AG08395 (cell line): ENCODE measurements at places on chromosomes 11 and 22.

DNA sequence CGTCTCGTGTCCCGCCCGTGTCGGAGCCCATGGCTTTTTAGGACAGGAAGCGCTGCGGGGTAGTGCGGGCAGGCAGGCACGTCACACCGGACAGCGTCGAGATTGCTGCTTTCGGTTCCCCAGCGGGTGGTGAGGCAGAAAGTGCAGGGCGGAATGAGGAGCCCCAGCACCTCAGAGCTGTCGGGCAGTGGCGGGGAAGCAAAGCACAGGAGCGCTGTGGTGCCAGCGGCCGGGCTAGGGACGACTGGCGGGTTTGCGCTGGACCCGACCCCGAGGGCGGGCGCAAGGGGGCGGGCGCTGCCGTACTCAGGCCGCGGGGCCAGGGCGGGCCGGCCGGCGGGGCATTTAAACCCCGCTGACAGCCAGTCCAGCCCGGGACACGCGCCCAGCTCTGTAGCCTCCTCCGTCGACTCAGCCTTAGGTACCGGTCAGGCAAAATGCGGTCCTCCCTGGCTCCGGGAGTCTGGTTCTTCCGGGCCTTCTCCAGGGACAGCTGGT is at the start of gene SLC37A2:
Gene SLC37A2 (plus strand): TSS at position 375 of the 498 bp plus-strand sequence. CDS start 63 bp downstream, at position 438.
- DNase-seq, result peak; percentile 87

GRCh38 chr22:26679003-26679629 is 21.7 kb downstream of the MIAT start:
- peak; percentile 85 for DNase-seq

DNA sequence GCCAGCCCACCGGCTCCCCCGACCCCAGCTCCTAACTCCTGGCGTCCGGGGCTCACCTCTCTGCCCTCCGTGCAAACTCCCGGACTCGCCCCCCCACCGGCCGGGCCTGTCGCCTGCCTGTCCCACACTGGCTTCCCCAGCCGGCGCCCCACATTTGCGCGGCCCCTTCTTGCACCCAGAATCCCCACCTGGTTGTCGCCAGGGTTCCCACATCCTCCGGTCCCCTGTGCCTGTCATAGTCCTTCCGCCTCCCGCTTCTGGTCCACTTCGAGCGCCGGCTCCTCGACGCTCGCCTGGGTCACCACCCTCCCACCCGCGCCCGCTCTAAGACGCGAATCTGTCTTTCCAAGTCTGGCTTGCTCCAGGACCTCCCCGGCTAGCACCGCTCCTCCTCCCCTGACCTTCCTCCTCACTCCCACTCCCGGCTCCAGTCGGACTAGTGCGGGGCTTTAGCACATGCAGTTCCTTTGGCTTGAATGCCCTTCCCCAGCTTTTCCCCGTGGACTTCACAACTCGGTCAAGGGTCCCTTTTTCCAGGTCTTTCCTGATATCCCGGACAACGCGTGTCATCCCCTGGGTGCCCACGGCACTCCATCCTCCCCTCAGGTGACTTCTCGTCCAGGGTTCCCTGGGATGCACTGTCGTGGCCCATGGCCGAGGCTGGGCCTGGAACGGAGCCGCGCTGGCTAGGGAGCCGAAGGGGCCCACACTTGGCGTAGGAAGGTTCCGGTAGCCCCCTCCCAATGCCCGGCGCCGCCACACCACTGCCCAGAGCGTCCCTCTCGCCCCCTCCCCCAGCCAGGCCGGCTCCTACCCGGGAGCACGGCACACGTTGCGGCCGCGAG is 635 bp downstream of the SCARF2 start:
- DNase-seq, result no peak

GRCh38 chr11:133889893-133890292 is 44.6 kb upstream of the SPATA19 start:
- DNase-seq, result no peak

- no peak for DNase-seq
Observed at GRCh38 chr22:23098230-23098705, 27.9 kb downstream of the GNAZ start.

- DNase-seq, result no peak
Observed at GRCh38 chr11:60953781-60954180, 1.8 kb upstream of the SLC15A3 start.

DNA sequence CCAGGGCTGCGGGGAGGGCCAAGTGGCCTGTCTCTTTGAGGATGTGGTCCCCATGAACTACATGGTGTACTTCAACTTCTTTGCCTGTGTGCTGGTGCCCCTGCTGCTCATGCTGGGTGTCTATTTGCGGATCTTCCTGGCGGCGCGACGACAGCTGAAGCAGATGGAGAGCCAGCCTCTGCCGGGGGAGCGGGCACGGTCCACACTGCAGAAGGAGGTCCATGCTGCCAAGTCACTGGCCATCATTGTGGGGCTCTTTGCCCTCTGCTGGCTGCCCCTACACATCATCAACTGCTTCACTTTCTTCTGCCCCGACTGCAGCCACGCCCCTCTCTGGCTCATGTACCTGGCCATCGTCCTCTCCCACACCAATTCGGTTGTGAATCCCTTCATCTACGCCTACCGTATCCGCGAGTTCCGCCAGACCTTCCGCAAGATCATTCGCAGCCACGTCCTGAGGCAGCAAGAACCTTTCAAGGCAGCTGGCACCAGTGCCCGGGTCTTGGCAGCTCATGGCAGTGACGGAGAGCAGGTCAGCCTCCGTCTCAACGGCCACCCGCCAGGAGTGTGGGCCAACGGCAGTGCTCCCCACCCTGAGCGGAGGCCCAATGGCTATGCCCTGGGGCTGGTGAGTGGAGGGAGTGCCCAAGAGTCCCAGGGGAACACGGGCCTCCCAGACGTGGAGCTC is 13.5 kb downstream of the ADORA2A start:
- no peak for DNase-seq

GRCh38 chr11:57349491-57350274 is 11.5 kb downstream of the P2RX3 start:
- DNase-seq, result peak; percentile 65

- DNase-seq, result no peak
Observed at GRCh38 chr11:86595451-86595850, 77.0 kb downstream of the ME3 start.

GRCh38 chr11:15958910-15959309 is 397.4 kb downstream of the SOX6 start:
- no peak for DNase-seq

GRCh38 chr11:75103380-75104026 is 6.8 kb upstream of the OR2AT4 start:
- peak; percentile 48 for DNase-seq

- DNase-seq, result no peak
Observed at GRCh38 chr11:17230867-17231851, 23.4 kb upstream of the PIK3C2A start.

DNA sequence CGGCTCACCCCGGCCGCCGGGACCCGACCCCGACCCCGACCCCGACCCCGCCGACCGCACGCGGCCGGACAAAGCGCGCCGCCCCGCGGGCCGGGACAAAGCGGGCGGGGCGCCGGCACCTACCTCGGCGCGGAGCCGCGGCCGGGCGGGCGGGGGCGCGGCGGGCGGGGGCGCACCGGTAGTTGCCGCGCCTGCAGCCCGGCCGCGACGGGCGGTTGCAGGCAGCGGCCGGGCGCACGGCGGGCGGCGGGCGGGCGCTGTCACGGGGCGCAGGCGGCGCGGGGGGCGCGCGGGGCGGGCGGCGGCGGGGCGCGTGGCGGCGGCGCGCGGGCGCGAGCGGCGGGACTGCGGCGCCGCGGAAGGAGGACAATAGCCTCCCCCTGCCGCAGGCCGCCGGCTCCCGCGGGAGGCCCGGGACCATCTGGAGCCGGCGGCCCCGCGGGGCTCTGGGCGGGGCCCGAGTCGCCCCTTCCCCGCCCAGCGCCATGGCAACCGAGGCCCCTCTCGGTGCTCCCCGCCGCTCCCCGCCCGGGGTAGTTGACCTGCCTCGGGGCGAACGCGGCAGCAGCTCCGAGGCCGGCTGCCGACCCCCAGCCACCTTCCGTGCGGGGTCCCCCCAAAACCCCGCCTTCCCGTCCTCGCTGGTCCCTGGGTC is 851 bp downstream of the SPTBN2 start:
- DNase-seq, result no peak

GRCh38 chr11:1302041-1302460 is 7.4 kb downstream of the TOLLIP start:
- no peak for DNase-seq

DNA sequence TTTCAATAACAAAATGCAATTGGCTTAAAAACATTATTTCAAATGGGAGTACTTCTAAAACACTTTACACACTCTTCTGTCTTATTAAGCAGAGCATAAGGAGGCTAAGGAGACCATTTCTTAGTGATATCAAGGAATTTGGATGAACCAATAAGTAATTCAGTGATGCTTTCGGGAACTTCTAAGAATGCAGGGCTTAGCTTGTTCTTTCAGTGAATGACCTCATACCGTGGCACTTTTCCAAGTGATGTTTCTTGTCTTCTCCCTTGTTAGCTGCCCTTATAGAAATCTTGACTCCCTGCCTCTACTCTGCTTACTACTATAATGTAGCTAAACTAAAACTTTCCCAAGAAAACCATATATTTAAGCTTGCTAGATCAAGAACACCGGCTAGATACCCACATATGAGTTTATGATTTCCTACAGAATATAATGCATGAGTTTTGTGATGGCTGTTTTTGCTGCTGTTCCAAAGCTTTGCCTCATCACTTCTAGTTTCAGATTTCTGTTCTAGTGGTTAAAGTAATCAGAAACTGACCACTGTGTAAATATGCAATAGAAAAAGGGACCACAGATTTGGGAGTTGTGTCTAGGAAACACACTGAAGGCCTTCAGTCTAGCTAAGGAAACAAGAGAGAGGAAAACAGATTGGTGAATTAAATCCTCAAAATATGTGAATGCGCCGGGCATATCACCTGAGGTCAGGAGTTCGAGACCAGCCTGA is 37.5 kb upstream of the STK33 start:
- peak; percentile 72 for DNase-seq

- no peak for DNase-seq
Observed at GRCh38 chr11:118343981-118344515, at the start of gene CD3G. Gene CD3G (plus strand): TSS chr11:118344344. CDS start chr11:118344424, 80 bp downstream.

GRCh38 chr11:104798789-104799188 is 99.5 kb downstream of the CASP12 start:
- DNase-seq, result no peak

DNA sequence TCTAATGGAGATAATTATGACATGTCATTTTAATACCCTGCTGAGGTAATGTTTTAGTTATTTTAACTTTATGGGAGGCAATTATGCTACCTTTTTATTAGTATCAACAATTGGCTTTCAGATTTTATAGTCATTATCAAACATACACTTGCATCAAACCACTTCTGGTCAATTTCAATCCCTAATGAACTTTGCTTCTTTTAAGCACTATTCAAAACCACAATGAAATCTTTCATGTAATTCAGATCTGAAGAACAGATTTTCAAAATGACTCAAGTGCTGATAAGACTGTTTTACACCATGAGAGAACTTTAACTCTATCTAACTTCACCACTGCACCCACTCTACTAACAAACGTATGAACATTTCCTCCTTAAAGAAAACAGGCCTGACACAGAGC is 25.9 kb upstream of the CCDC34 start:
- DNase-seq, result no peak

DNA sequence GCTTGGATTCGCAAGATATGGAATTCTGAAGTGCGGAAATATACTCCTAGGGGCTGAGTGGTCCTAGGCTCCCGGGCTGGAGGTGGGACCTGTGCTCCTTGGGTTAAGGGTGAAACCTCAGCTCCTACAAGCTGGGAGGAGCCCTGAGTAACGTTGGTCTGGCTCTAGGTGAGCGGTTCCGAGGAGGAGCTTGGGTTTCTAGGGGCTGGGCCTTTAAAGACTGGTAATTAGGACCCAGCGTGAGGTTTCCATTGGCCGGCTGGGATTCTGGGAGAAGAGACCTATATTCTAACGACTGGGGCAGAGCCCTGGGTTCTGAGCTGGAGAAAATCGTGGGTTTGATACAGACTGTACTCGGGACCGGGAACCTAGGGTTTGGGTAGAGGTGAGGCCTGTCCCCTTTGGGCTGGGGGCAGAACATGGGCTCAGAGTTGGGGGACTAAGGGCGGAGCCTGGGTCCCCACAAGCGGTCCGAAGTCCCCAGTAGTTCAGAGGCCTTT is 882 bp upstream of the MAP4K2 start:
- no peak for DNase-seq

GRCh38 chr11:115996808-115997188 is 492.6 kb upstream of the CADM1 start:
- no peak for DNase-seq
